ENCODE measurements at places on chromosomes 2 and 18.

GRCh38 chr2:197946562-197946961, 142.2 kb downstream of the PLCL1 start:
- no peak for DNase-seq

DNA sequence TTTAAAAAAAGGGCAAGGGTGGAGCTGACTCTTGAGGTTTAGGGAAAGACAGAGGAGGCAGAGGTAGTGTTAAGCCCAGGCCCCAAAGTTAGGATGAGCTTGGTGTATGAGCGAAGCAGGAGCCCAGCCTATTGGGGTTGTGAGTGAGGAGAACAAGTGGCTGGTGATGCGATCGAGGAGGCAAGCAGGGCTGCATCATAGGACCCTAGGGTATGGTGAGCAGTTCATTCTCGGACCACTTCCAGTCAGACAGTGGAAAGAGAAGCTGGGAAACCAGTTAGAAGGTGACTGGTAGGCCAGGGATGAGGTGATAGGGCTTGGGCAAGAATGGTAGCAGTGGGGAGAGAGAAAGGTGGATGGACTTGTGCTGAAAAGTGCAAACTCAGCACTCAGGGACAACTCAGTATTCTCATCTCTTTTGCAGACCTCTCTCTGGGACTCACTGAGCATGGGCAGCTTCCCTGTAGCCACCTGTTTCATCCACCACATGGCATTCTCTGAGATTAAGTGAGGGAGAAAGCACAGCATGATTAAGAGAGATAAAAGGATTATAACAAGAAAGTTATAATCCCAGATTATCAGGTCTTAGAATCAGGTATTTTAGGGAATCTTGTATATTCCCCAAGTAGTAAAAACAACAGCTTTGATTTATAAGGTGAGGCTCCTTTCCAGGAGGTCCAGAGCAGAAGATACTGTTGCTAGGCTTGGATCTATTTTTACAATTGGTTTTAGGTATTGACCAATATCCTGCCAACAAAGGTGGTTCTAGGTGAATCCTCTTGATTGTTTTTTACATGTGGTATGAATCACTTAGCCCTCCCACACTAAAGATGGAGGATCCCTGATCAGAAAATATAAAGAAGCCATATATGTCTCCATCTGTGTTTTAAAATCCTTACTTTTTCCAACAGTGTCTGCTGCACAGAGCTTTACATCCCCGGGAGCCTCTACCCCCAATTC, 38.3 kb downstream of the XRCC5 start:
- no peak for DNase-seq

DNA sequence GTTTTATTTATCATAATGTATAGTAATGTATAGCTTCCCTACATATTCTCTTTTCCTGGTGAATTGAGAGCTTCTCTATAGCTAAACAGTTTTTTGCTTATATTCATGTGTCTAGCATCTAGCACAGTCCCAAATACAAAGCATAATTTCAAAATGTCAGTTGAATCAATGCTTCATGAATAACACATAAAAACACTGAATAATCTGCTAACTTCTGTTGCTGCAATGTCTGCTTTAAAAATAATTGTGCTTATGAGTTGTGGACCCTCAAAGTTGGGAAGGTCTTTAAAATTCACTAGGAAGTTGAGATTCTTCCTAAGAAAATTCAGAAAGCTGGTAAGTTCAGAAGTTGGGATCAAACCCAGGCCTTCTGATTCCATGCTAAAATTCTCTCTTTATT, 600.9 kb upstream of the FAM98A start:
- DNase-seq = no peak

- no peak for DNase-seq
These were observed 186.4 kb upstream of the ST6GAL2 start for GRCh38 chr2:107072150-107072940.

- no peak for DNase-seq
These were observed 27.8 kb downstream of the ANKRD62 start for GRCh38 chr18:12121175-12122042.

DNA sequence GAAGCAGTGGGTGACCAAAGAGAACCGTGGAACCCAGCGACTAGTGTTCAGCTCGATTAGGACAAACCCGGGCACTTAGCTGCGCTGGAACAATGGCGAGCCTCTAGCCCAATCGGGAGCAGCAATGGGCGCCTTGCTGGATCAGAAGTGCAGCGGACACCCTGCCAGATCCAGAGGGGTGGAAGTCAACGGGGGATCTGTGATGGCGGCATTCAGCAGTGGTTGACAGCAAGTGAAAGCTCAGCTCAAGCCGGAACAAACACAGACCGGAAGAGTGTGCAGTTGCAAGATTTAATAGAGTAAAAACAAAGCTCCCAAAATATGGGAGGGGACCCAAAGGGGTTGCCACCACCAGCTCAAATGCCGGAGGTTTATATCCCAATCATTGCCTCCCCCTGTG, 478.7 kb upstream of the REG3G start:
- no peak for DNase-seq

GRCh38 chr2:65834771-65835475, 402.5 kb upstream of the SPRED2 start:
- DNase-seq = no peak

DNA sequence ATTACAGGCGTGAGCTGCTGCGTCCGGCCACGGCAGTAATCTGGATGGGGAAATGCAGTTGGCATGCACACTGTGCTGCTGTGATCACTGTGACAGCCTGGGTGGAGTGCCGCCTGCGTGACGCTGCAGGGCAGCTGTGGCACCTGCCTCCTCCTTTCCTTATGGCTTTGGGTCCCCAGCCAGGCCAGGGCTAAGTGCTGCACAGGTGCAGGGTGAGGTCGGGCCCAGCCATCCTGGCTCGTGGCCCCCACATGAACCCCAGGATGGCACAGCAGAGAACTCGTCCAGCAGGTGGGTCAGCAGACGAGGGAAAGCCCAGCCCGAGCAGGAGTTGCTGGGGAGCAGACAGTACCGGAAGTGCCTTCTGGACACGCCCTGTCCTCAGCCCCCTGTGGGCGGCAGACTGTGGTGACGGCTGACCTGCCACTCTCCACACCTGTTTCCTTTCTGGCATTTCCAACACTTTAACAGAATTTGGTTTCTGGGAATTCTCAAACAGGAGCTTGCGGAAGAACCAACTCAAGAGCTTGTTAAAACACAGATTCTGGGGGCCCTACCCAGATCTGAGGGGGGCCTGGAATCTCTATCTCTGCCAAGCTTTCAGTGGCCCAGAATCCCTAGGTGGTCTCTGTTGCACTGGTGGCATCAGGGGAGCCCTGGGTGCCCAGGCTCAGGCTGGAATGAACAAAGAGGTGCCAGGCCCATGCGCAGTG, 16.9 kb downstream of the HS1BP3 start:
- DNase-seq = no peak

- no peak for DNase-seq
These were observed 841.6 kb upstream of the SLC39A10 start for GRCh38 chr2:194815475-194815874.

DNA sequence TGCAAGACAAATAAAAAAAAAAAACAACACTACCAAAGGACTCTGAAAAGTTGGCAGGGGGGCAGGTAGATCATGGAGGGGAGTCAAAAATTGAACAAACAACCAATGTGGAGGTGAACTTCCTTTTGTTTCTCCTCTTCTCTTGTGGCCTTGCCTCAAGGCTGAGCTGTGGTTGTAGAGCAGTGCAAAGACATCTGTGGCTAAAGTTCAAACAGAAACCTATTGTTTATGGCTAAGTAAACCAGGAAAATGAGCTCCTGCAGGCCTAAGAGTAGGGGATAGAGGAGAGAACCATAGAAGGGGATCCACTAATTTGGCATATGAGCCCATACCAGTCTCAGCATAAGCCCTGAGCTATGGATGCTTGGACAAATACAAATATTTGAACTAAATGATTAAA, 40.2 kb upstream of the EGR4 start:
- DNase-seq = no peak

- DNase-seq = peak; percentile 35
These were observed at the start of gene ABHD1 for GRCh38 chr2:27123302-27124150. Gene ABHD1, plus strand, starts transcription at chr2:27123815. Its CDS starts 134 bp downstream, at chr2:27123949.

DNA sequence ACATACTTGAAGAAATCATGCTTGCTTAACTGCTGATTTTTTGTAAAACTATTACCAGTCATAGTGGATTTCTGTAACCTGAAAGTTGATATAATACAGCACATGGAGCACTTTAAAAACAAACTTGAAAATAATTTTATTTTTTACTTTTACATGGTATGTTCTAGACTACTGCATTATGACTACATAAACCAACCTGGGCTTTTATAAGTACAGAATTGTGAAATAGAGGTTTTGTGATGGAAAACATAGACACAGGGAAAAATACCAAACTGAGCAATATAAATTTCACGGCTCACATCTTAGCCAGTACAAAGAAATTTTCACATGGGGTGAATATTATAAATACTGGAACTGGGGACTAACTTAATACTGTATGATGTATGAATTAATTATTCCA, 59.3 kb upstream of the CTIF start:
- no peak for DNase-seq

DNA sequence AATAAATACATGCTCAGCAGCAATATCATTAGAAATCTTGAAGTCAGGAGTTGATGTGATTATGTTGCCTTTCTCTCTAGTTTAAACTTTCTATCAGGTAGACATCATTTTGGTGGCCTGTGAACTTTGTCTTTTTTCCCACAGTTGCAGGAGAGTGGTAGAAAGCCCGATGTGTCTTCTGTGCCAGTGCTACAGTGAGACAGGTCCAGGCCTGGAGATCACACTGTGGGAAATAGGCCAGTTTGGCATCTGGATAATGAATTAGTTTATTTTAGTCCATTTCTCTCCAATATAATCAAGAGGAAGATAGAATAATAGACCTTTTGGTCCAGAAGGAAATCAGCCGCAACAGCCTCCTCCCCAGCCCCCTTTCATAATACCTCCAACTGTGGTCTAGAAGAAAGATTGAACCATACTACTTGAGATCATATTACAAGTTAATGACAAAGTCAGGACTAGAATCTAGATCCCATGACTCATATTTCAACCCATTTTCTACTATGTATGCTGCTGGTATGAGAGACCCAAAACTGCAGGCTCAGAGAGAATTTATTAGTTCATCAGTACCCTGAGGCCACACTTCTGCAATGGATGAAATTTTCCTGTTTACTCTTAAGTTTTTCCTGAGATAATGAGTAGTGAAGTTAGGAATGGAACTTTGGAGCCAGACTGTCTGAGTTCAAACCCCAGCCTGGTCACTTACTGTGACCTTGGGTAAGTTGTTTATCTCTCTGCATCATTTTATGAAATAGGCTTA, 20.6 kb downstream of the KCMF1 start:
- no peak for DNase-seq

GRCh38 chr2:78686625-78687153, 338.8 kb upstream of the REG3G start:
- no peak for DNase-seq

GRCh38 chr2:70643715-70644114, 90.1 kb upstream of the TGFA start:
- DNase-seq = no peak

DNA sequence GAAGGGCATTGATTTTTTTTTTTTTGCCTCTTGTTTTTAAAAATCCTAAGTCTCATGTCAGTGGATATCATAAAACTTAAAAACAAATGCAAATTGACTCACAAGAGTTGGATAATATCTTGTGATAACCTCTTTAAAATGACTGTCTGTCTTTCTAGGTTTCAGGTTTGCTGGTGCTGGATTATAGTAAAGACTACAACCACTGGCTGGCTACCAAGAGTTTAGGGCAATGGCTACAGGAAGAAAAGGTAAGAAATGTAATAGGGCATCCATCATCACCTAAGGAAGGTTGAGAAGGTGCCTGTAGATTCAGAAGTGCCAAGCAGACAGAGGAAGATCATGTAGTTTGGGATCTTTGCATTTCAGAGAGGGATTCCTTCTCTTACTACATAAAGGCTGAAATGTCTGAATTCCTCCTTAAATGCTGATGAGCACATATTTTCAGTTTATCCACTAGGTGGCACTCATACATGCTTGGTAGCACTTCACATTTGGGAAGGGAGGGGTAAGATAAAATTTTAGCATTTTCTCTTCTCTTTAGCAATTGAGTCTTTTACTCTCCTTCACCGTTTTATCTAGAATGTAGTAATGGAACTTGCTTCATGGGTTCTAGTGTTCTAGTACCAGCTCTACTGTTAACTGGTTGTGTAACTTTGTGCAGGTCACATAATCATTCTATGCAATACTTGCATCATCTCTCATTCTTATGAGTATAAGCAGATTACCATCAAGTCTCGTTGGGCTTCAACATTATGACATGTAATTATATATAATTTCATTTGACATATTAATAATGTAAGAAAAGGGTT, 21.1 kb downstream of the CPS1 start:
- DNase-seq = no peak

GRCh38 chr2:19224011-19224410, 134.4 kb downstream of the OSR1 start:
- no peak for DNase-seq

DNA sequence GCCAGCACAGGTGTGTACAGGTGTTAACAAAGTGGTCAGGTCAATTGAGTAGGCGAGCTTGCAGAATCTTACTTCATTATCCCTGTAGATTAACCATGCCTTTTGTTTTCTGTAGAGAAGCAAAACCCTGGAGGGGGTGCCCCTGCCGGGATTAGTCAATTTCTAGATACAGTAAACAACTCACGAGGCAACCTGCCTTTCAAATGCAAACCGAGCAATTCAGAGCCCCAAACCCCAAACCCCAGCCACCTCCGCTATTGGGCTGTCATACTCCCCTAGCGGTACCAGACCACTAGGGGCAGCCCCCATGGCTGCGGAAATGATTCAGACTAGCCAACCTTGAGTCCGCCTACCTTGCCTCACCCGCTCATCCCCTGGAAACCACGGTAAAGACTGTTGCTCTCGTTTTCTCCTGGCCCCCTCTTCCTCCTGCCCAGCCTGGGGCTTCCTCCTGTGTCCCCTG, 61.4 kb upstream of the KIF5C start:
- DNase-seq = peak; percentile 54

DNA sequence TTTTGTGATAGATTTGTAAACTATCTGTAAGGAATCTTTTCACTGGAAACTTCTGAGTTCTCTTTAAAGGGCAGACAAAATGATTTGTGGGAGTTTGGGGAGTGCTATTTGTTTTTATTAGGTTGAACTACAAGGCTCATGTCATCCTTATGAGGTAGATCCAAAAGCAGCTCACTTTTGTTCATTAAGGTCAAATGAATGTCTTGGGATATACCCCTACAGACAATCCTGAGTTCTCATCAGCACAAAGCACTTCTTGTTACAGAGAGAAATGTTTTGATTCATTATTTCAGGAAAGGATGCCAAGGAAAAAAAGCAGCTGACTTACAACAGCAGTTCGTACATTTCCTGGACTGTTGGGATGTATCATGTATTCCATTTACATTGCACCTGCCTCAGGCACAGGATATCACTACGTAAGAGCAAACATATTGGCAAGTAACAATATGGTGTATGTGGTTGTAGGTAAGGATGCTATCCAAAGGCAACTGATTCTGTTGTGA, 68.9 kb downstream of the DCC start:
- DNase-seq = no peak

- no peak for DNase-seq
These were observed 10.2 kb upstream of the LRP2 start for GRCh38 chr2:169372561-169372960.

- no peak for DNase-seq
These were observed 3.8 kb upstream of the UXS1 start for GRCh38 chr2:106197878-106198277.

All from stimulated activated CD8-positive, alpha-beta memory T cell treated with anti-CD3 and anti-CD28 coated beads, Interleukin-2, amount 100 ng/mL, for 48 hours (primary cell).